ENCODE measurements at places on chromosomes 1 and 21. TPM values are rescaled to one million over a fixed set of nuclear protein-coding genes. Genes with fewer than 3 reads are reported as not detected.

Gene RGS8
- not detected for total RNA-seq

Gene LCE2C
- total RNA-seq: not detected

Gene MYOC
- total RNA-seq: 0.10 TPM

Gene GRIK3
- not detected for total RNA-seq

GRCh38 chr1:6915999-6916565 is 130.8 kb downstream of the CAMTA1 start:
- no peak for DNase-seq

DNA sequence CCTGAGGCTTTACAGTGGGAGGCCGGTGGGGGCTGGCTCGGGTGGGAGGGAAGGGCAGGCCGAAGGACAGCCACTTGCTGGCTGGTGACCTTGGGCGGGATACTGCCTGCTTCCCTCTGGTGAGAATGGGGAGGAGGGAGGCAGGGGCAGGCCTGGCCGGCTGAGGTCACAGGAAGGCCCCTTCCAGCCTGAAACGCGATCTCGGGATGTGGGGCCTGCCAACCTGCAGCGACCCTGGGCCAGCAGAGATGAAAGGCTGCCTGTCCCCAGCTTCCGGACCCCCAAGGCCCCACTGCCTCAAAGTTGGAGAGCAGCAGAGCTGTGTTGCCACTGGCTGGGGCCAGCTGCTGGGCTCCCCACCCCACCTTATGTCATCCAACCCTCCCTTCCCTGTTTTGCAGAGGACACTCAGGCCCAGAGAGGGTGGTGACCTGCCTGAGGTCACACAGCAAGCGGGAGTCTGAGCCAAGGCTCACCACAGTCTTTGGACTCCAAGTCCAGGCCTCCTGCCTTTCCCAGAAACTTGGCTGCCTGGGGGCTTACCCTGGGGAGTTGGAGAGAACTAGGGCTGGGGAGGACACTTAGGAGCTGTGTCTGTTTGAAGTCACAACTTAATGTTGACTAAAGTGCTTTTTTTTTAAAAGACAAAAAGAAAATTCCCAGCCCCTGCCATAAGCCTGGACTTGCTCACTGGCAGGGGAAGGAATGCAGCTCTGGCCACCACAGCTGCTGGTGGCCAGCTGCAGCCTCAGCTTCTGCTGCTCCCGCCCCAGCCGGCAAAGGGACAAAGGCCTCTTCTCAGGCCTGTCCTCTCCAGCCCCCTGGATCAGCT is 14.8 kb upstream of the WASF2 start:
- no peak for DNase-seq

DNA sequence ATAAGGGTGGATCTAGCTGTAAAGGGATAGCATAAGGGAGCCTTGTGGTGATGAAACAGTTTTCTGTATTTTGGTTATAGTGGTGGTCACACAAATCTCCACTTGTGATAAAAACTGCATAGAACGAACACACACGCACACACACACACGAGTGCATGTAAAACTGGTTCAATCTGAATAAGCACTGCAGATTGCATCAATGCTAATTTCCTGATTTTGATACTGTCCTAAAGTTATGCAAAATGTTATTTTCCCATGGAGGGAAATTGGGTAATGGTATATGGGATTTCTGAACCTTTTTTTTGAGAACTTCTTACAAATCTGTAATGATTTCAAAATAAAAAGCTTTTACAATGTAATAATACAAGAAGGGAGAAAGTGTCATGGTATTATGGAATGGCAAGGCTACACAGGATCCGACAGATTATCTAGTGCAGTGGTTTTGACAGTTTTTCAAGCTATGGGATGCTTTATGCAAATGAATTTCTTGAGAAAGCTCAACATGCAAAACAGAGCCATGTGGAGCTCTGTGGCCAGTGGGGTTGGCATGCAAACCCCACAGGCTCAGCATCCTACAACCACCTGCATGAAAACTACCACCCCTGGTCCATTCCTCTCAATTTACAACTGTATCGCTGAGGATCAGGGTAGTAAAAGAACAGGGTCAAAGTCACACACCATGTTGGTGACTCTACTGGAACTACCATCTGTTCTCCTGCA is 18.8 kb downstream of the SLC41A1 start:
- no peak for DNase-seq

GRCh38 chr1:2352341-2352896 is 38.9 kb downstream of the MORN1 start:
- no peak for DNase-seq

DNA sequence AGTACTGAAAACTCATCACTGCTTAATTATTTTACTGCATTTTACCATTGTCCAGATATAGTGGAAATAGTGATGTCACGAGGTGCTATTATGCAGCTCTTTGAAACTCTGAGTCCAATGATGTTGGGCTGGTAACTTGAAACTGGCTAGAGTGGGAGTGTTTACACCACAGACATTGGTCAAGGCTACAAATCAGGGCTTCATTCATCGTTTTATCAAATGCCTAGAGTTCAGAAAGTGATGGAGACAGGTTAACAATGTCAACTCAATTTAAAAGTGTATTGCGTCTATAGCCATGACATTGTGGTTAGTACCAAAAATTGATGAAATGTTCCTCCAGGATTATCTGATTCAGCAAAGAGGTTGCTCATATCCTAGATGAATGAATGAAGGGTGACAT is 12.7 kb downstream of the PADI1 start:
- no peak for DNase-seq

DNA sequence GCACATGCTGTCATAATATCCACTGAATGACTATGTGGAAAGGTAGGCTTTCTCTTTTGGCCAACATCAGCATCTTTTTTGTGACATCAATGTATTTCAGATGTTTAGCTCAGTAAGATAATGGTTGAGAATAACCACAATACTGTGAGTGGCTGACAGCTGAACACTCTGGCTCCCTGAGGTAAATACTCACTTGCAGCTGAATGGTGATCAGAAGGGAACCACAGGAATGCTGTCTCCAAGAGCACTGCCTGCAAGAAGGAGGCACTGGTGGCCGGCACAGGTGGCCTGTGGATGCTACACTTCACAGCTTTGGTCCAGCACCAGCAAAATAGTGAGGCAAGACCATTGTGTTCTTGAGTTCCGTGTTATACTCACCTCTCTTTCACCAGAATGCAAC is 118.7 kb upstream of the PPM1J start:
- no peak for DNase-seq

DNA sequence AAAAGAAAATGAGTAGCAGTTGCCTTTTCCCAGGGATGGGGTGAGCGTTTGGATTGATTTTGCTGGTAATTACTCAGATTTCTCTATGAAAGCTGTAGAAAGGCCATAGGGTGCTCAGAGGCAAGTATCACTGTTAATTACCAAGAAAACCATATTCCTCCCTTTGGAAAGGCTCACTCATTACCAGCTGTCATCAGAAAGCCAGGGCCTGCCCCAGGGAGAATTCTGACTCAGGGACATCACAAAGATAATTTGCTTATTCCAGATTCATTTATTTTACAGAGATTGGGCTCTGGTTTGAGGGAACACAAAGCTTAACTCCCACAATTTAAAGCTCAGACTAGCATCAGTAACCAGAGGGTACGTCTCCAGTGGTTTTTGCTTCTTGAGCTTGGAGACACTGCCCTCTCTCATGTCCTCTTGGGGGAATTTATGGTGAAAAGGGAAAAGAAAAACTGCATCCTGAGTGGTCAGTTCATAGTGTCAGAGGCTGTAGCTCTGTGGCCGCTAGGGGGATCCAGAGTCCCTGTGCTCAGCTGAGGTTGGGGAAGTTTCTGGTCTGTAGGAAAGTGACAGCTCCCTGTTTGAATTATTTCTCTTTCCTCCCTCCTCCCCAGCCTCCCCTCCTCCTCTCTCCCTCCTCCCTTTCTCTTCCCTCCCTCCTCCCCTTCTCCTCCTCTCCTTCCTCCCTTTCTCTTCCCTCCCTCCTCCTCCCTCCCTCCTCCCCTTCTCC is 204.3 kb downstream of the KCNJ6 start:
- peak; percentile 50 for DNase-seq

DNA sequence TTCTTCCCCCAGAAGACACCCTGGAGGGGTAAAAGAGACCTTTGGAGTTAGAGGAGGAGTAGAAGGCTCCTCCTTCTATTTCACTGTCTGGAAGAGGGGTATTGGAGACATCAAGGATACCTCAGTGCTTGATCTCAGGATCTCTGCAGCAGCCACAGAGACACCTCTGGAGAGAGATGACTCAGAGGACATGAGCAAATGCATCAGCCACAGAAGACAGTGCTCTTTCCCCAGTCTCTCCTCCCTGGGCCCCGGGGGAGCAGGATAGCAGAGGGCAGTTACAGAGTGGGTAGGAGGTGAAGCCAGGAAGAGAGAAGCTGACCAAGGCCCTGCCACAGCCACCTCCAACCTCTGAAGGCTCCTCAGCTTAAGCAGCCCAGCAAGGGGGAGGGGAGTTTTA is 15.3 kb upstream of the TEDDM1 start:
- no peak for DNase-seq

GRCh38 chr1:6125366-6125765 is 54.8 kb downstream of the CHD5 start:
- DNase-seq: no peak

- no peak for DNase-seq
These were observed 27.9 kb downstream of the TNFRSF1B start for GRCh38 chr1:12194666-12195216.
